ENCODE measurements at places on chromosomes 5 and 9. TPM values are rescaled to one million over a fixed set of nuclear protein-coding genes. Genes with fewer than 3 reads are reported as not detected.

- no peaks in the 10 kb centered on the region for H3K4me1 ChIP-seq
- H3K4me3 ChIP-seq: no peak overlapping the region
These were observed 113.0 kb downstream of the ANXA1 start for GRCh38 chr9:73264631-73265030.

F12 gene
- total RNA-seq: not detected

DNA sequence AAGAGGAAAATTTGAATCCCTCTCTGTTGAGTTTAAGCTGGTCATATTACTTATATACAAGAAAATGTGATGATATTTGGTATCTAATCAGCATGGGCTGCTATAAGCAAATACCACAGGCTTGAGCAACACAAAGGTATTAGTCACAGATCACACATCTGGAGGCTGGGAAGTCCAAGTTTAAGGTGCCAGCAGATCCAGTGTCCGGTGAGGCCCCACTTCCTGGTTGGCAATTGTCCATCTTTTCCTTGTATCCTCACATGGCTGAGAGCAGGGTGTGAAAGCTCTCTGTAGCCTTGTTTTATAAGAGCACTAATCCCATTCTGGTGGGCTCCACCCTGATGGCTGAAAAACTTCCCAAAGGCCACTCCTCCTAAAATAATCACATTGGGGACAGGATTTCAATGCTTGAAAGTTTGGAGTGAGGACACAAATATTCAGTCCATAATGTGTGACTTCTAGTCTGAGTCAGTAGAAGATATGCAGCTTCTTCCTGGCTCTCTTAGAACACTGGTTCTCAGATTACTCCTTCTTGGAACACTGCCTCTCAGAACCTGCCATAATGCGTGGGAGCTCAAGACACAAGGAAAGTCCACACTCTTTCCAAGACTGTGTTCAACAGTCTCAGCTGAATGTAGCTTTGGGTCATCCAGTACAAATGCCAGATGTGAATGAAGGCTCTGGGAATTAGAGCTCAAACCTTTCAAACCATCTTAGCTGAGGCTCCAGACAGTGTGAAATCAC is 124.1 kb downstream of the PRDM9 start:
- H3K36me3 ChIP-seq: no peaks in the 10 kb centered on the region
- no peaks in the 10 kb centered on the region for H3K4me1 ChIP-seq
- no peak overlapping the region for H3K4me3 ChIP-seq
- no peaks in the 10 kb centered on the region for H3K27me3 ChIP-seq

PDE8B gene
- 12.9 TPM for total RNA-seq

- DNase-seq: no peak
- H3K27ac ChIP-seq: no peak overlapping the region
- H3K4me1 ChIP-seq: no peaks in the 10 kb centered on the region
- no peaks in the 10 kb centered on the region for H3K36me3 ChIP-seq
These were observed 233.1 kb upstream of the IRX1 start for GRCh38 chr5:3362606-3362910.

- H3K4me3 ChIP-seq: no peak overlapping the region
- no peaks in the 10 kb centered on the region for H3K27me3 ChIP-seq
- no peak overlapping the region for H3K27ac ChIP-seq
- H3K36me3 ChIP-seq: no peaks in the 10 kb centered on the region
- DNase-seq: no peak
These were observed 172.6 kb upstream of the PTGER4 start for GRCh38 chr5:40507095-40507494.

TBC1D13 gene
- 29.7 TPM for total RNA-seq

GRCh38 chr9:859251-859650 is 17.8 kb downstream of the DMRT1 start:
- H3K4me3 ChIP-seq: no peak overlapping the region
- H3K27ac ChIP-seq: no peak overlapping the region
- no peak for DNase-seq
- H3K27me3 ChIP-seq: no peaks in the 10 kb centered on the region
- no peaks in the 10 kb centered on the region for H3K36me3 ChIP-seq

GRCh38 chr9:37559125-37559524 is 17.1 kb downstream of the FBXO10 start:
- no peaks in the 10 kb centered on the region for H3K36me3 ChIP-seq
- H3K4me3 ChIP-seq: no peak overlapping the region
- no peak for DNase-seq
- no peaks in the 10 kb centered on the region for H3K4me1 ChIP-seq
- no peak overlapping the region for H3K27ac ChIP-seq

DNA sequence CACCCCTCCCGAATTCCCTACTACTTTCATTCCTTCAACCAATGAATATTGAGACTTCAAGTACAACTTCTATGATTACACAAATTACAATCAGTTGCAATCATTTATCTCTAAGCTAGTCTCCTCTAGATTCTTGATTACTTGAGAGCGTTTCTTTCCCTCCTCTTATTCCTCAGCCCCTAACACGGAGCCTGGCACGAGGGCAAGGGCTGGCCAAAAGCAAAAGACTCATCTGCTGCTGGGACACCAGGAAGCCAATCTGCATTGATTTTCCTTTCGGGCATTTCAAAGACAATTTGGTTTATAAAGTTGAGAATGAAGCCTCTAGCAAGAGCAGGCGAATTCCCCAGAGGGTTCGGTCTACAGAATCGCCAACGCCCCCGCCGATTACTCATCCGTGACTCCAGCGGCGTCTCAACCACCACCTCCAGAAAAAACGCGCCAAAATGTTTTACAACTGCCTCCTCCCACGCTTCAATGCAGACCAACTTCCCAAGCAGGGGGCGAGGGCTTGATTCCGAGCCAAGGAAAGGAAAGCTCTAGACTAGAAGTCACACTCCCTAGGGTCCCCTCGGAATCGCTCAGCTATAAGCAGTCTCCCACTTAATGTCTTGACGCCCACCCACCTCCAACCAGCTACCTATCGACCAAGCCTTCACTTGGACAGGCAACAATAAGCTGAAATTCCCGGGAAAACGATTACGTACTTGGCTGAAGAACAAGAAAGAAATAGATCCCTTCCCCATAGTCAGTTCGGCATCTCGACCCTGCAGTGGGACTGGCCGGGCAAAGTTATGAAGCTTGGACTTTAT is 1.5 kb downstream of the PCSK1 start:
- H3K36me3 ChIP-seq: no peaks in the 10 kb centered on the region
- DNase-seq: no peak
- no peaks in the 10 kb centered on the region for H3K27me3 ChIP-seq
- H3K4me1 ChIP-seq: peaks cover 3% of the 10 kb centered on the region
- no peak overlapping the region for H3K27ac ChIP-seq
- no peak overlapping the region for H3K4me3 ChIP-seq

CCL21 gene
- 37.9 TPM for total RNA-seq

DNA sequence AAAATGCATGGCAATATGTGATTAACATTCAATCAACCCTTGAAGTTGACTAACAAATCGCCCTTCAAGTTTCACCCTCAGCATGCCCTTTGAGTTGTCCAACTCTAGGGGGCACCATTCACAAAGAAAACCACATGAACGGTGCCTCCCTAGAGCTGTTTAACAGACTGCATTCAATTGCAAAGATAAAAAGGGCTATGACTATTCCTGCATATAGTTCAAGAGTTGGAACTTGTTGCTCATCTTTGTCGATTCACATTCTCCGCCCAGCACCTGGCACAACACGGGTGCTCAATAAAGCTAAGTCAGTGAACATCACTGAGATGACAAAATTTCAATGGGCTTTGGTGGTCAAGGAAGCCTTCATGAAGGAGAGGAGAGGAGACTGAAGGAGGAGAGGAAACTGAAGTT is 69.6 kb upstream of the SLC30A5 start:
- H3K4me1 ChIP-seq: no peaks in the 10 kb centered on the region
- H3K36me3 ChIP-seq: no peaks in the 10 kb centered on the region
- DNase-seq: no peak
- no peaks in the 10 kb centered on the region for H3K27me3 ChIP-seq
- no peak overlapping the region for H3K4me3 ChIP-seq

DNA sequence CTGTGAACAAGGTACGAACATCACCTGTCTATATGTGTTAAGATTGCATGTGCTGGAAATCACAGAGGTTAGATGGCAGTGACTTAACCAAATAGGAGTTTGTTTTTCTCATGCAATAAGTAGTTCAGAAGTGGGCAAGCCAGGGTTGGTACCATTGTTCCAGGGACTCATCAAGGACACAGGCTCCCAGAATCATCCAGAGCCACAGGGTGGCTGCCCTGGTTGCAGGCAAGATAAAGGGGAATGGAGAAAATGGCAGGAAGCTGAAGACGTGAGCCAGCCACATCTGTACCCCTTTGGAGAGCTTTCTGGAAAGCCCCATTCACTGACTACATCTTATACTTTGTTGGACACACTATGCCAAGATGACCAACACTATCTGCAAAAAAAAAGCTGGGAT is 126.0 kb upstream of the IL12B start:
- H3K36me3 ChIP-seq: no peaks in the 10 kb centered on the region
- no peaks in the 10 kb centered on the region for H3K4me1 ChIP-seq
- DNase-seq: no peak
- no peak overlapping the region for H3K4me3 ChIP-seq
- no peak overlapping the region for H3K27ac ChIP-seq

DNA sequence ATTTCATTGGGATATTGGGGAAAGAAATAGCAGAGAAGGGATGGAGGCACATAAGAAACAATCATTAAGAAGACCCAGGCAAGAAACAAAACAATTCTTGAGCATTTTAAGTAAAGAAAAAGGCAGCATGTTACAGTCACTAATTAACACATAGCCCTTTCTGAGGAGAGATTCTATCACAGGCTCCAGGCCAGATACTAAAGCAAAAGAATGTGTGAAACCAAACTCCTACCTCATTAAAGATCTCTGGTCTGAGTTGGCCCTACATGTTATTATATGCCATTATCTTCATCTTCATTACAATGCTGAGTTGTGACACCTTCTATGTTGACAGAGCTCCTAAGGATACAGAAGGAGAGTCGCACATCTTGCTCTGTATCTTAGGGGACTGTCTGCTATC is 37.5 kb downstream of the DAP start:
- no peaks in the 10 kb centered on the region for H3K27me3 ChIP-seq
- no peaks in the 10 kb centered on the region for H3K36me3 ChIP-seq
- H3K4me3 ChIP-seq: no peak overlapping the region
- peaks cover 2% of the 10 kb centered on the region for H3K4me1 ChIP-seq

ADAMTS13 gene
- total RNA-seq: 2.7 TPM

LHX3 gene
- total RNA-seq: not detected

DNA sequence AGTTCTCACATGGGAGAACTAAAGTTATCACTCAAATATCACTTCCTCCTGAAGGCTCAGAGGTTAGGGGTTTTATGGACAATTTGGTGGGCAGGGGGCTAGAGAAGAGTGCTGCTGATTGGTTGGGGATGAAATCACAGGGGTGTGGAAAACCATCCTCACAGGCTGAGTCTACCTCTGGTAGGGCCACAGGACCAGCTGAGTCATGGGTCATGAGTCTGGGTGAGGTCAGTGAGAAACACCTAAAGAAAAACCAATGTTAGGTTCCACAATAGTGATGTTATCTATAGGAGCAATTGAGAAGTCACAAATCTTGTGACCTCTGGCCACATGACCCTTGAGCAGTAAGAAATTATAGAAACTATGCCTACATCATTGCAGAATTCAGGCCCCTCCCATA is 203.3 kb upstream of the TARS1 start:
- no peaks in the 10 kb centered on the region for H3K36me3 ChIP-seq
- no peak overlapping the region for H3K4me3 ChIP-seq
- H3K4me1 ChIP-seq: no peaks in the 10 kb centered on the region
- H3K27me3 ChIP-seq: no peaks in the 10 kb centered on the region
- no peak overlapping the region for H3K27ac ChIP-seq
- DNase-seq: no peak

PCDHA12 gene
- 0.60 TPM for total RNA-seq

DNA sequence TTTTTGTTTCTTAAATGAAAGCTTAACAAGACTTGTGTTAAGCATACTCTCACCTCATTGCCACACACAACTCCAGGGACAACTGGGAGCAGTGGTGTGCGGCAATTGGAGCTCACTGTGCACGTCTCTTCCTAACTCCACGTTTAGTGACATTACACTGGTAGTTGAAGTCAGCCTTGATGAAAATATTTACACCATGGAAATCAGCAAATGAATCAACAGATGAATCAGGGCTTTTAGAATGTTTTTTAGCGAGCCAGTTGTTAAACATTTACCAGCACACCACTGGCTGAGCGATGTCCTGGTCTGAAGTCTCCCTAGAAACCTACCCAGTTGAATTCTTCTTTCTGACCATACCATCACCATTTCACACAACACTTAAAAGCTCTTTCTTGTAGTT is 67.3 kb downstream of the KLHL3 start:
- H3K4me3 ChIP-seq: no peak overlapping the region
- no peak for DNase-seq
- H3K27ac ChIP-seq: no peak overlapping the region
- no peaks in the 10 kb centered on the region for H3K27me3 ChIP-seq
- peaks cover 10% of the 10 kb centered on the region for H3K4me1 ChIP-seq

RGS7BP gene
- 4.3 TPM for total RNA-seq

DNA sequence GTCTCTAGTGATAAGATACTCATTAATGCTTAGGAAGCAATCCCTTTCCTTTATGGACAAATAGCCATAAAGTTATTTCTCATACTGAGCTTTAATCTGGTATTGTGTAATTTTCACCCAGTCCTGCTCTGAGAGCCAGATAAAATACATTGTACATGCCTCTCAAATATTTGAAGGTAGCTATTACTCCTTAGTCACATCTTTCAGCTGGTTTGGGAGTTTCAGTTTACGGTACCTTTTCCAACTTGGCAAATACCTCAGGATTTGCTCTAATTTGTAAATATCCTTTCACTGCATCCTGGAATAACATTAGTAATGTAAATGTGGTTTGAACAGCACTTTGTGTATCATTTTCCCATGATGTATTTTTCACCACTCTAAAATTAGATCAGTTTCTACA is 47.4 kb downstream of the ABHD17B start:
- no peaks in the 10 kb centered on the region for H3K36me3 ChIP-seq
- no peak overlapping the region for H3K27ac ChIP-seq
- no peaks in the 10 kb centered on the region for H3K4me1 ChIP-seq
- no peak overlapping the region for H3K4me3 ChIP-seq
- DNase-seq: no peak

PCDHB16 gene
- total RNA-seq: 5.6 TPM

DNA sequence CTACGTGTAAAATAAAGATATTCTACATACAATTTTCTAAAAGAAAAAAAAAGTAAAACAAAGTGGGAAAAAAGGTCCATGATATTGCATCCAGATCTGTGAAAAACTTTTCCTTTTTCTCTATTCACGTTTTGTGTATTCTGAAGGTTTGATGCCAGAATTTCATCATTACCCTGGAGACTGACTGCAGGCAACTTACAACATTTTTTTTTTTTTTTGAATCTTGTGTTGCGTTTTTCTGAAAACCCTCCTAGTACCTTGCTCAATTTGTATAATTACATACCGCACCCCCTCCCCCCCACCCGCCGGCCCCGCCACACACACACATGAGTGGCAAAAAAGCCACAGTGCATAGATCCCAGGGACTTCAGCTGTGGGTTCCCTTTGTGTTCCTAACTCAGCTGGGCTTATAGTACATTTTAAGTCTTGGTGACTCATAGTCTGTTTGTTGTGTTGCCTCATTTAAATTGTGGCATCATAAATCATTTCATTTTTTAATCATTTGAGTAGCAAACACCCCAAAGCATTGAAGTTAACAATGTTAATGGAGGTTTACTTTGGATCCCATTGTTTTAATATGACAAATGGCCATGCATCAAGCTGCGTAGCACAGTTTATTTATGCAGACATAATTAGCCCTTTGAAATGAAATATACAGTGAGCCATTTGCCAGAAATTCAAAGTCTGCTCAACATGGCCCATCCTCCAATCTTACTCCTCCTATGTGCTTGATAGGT is 36.0 kb downstream of the PRDM6 start:
- H3K36me3 ChIP-seq: no peaks in the 10 kb centered on the region
- H3K4me3 ChIP-seq: no peak overlapping the region
- no peak overlapping the region for H3K27ac ChIP-seq

CD274 gene
- total RNA-seq: 2.0 TPM

GRCh38 chr5:173011566-173011965 is 28.0 kb downstream of the ATP6V0E1 start:
- H3K27ac ChIP-seq: no peak overlapping the region
- no peaks in the 10 kb centered on the region for H3K36me3 ChIP-seq
- H3K4me1 ChIP-seq: peaks cover 12% of the 10 kb centered on the region
- no peak for DNase-seq

All from ovary (tissue), 10 donors.